ENCODE measurements at places on chromosomes 5 and 9.

DNA sequence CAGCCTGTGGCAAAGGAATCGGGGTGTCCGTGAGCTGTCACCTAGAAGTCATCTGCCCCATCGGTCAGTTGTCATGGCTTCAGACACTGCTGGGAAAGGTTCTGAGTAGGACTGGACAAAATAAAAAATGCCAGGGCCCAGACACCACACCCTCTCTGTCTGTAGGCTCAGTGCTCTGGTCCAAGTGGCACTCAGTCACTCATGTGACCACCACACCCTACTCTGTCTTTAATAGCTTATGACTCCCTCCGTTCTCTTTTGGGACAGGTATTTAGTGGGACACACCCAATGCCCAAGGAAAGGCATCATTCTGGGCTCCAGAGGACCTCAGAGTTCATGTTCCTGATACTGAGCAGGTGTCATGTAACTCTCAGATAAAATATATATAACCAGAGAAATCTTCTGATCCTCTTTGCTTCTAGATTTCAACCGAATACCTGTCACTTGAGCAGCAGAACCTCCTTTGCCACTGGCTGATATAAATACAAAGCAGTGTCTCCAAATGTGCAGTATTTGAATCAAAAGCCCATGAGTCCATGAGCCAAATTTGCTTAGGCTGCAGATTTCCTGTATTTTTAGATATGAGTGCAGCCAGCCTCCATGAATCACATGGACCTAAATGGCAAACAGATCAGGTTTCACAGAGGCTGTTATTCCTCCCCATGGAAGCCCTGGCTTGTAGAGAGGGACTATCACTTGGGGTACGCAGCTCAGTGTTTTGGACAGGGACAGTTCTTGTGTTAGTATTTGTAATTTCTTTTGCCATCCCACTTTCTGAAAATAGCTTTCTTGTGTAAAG, 272.0 kb downstream of the ARHGAP26 start:
- DNase-seq = peak; percentile 41

DNA sequence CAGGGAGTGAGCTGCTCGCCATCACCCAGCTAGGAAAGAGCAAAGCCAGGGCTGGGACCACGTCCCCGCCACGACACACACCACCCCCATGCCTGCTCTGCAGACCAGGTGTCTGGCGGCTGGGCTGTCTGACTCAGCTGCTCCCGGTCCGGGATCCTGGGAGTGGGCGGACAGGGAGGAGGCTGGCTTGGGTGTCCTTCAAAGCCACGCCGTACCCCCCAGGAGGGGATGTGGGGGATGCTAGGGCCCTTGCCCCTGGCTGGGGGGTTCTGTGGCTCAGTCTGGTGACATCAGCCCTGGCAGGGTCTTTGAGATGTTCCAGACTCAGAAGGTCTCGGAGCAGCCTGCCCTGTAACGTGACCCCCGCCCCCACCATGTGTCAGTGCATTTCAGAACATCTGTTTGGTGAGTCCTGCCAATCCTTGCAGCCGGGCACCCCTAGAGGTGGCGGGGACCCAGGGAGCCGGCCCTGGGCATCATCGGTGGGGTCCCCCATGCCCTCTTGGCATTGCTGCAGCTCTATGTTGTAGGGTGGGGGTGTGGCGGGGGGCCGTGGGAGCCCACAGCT, 62.3 kb downstream of the HMCN2 start:
- DNase-seq = no peak

- no peak for DNase-seq
Observed at GRCh38 chr5:96427824-96428223, 5.2 kb downstream of the PCSK1 start.

- peak; percentile 66 for DNase-seq
Observed at GRCh38 chr9:121992571-121993212, 100.4 kb downstream of the TTLL11 start.

GRCh38 chr9:131020388-131020787, 11.4 kb downstream of the LAMC3 start:
- no peak for DNase-seq

- no peak for DNase-seq
Observed at GRCh38 chr5:115452083-115452482, 92.5 kb downstream of the FEM1C start.

- DNase-seq = no peak
Observed at GRCh38 chr5:126983874-126984266, 46.5 kb downstream of the MARCHF3 start.

- peak; percentile 42 for DNase-seq
Observed at GRCh38 chr5:134525683-134526482, 413 bp downstream of the JADE2 start.

DNA sequence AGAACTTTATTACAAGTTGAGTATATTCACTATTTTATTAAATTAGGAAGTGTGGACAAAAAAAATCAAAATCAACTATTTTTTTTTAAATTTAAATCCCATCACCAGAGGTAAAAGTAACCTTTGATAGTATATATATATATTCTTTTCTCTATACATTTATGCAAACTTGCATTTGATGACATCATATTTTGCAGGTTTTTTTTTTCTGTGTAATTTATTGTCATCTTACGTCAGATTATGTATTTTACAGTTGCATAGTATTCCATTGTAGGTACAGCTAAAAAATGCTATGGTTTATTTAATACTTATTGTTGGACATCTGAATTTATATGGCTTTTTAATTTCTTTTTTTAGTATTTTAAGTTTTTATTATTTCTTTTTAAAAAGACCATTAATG, 25.5 kb downstream of the APC start:
- no peak for DNase-seq

- no peak for DNase-seq
Observed at GRCh38 chr9:15329539-15330109, 22.6 kb upstream of the TTC39B start.
